Articular chondrocyte of knee joint (primary cell): ENCODE measurements at places on chromosomes 3 and 15. TPM values are rescaled to one million over a fixed set of nuclear protein-coding genes. Genes with fewer than 3 reads are reported as not detected.

The LINGO1 gene
- 0.11 and 0.13 TPM in 2 replicates for total RNA-seq

The ISL2 gene
- 0.22 TPM in 1 of 2 replicates, not detected in the other for total RNA-seq

The MAGEL2 gene
- total RNA-seq = 0.13 and 0.22 TPM in 2 replicates

The UBAP1L gene
- 2.4 and 2.7 TPM in 2 replicates for total RNA-seq

The ANKRD63 gene
- not detected in 2 replicates for total RNA-seq

The LSAMP gene
- total RNA-seq = 3.2 and 6.5 TPM in 2 replicates

The RTP1 gene
- total RNA-seq = not detected in 2 replicates

The GPR62 gene
- 0.11 and 0.13 TPM in 2 replicates for total RNA-seq

The SI gene
- not detected in 2 replicates for total RNA-seq

The SLC22A14 gene
- total RNA-seq = 0.32 and 0.52 TPM in 2 replicates

The TMCO5A gene
- not detected in 2 replicates for total RNA-seq

The ZBTB47 gene
- 29.2 and 33.2 TPM in 2 replicates for total RNA-seq

The ISLR gene
- total RNA-seq = 250 and 302 TPM in 2 replicates

The ITGA11 gene
- total RNA-seq = 249 and 306 TPM in 2 replicates

The PCCB gene
- total RNA-seq = 37.3 and 60.5 TPM in 2 replicates

The EPHA3 gene
- total RNA-seq = 0.26 and 0.54 TPM in 2 replicates

The UQCC5 gene
- total RNA-seq = 2.5 and 5.4 TPM in 2 replicates

The SMAD6 gene
- total RNA-seq = 86.9 and 91.2 TPM in 2 replicates

The HDC gene
- not detected in 2 replicates for total RNA-seq

The FAM43A gene
- total RNA-seq = 4.1 and 6.8 TPM in 2 replicates

The AADAC gene
- total RNA-seq = not detected in 2 replicates

The GOLGA6D gene
- not detected in 2 replicates for total RNA-seq

The TM4SF1 gene
- total RNA-seq = 575 and 630 TPM in 2 replicates

The ZNF860 gene
- 1.8 and 2.8 TPM in 2 replicates for total RNA-seq

The GABRR3 gene
- not detected in 2 replicates for total RNA-seq

The A4GNT gene
- not detected in 2 replicates for total RNA-seq

The ABI3BP gene
- 539 and 728 TPM in 2 replicates for total RNA-seq

The BMF gene
- 3.2 and 3.5 TPM in 2 replicates for total RNA-seq

The CEP63 gene
- total RNA-seq = 26.3 and 27.1 TPM in 2 replicates

The CIAO2A gene
- 52.1 and 54.5 TPM in 2 replicates for total RNA-seq

The ARNT2 gene
- 18.3 and 21.4 TPM in 2 replicates for total RNA-seq

The DNAH12 gene
- 0.13 and 0.43 TPM in 2 replicates for total RNA-seq

The TARS3 gene
- 12.4 and 13.7 TPM in 2 replicates for total RNA-seq

The SPTBN5 gene
- 0.13 and 0.22 TPM in 2 replicates for total RNA-seq

The CERS3 gene
- total RNA-seq = not detected in 2 replicates

The DPPA2 gene
- not detected in 2 replicates for total RNA-seq

The AZI2 gene
- 119 and 143 TPM in 2 replicates for total RNA-seq

The FBXO45 gene
- total RNA-seq = 10.6 and 11.2 TPM in 2 replicates

The ZIC4 gene
- total RNA-seq = 0.13 and 0.54 TPM in 2 replicates

The GOLGA8J gene
- total RNA-seq = 0.22 and 0.52 TPM in 2 replicates

The ACTRT3 gene
- 4.4 and 5.0 TPM in 2 replicates for total RNA-seq

The CISH gene
- total RNA-seq = 0.76 and 1.3 TPM in 2 replicates

The SNTN gene
- total RNA-seq = not detected in 2 replicates

The GATA2 gene
- total RNA-seq = 1.8 and 2.7 TPM in 2 replicates

The PARP9 gene
- total RNA-seq = 38.5 and 45.6 TPM in 2 replicates

The IL16 gene
- 8.1 and 12.1 TPM in 2 replicates for total RNA-seq

The ATP10A gene
- total RNA-seq = 28.4 and 35.3 TPM in 2 replicates

The ZBED2 gene
- total RNA-seq = not detected in 2 replicates
